ENCODE measurements at places on chromosomes 7 and 10.

- no peak for DNase-seq
Observed at GRCh38 chr7:150799156-150799555, 1.0 kb downstream of the TMEM176B start.

DNA sequence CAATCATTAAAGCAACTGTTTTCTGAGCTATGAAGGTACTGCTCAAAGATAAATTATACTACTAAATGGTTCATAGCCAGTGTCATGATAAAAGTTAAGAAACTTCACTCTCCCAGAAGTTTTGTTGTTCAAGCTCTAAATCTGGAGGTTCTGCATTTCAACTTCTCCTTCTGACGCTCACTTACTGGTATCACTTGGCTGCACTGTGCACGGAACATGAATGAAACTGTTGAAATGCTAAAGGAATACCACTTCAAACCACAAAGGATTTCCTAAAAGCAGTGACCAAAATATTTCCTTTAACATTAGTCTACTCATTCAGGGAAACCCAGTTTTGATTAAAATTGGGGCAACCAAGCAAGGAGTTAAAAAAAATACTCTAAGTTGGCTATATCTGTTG is 93.6 kb downstream of the UBE2H start:
- DNase-seq: no peak

GRCh38 chr7:13442226-13442625 is 547.2 kb downstream of the ETV1 start:
- DNase-seq: no peak

DNA sequence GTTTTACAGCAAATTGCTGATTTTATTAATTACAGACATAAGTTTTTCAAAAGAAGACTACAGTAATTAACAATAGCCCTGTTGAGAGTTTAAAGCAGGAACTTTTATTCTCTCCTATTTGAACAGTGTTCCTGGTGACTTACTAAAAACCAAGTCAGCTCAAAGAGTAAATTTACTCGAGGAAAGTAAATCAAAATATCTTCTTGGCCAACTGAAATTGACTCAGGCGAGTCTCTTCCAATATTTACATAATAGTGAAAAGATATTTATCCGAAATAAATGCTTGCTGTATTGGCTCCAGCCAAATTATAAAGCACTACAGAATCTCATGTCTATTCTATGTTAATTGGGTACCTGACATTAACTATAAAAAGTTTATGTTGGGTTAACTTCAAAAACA is 13.2 kb downstream of the CYTH3 start:
- no peak for DNase-seq

DNA sequence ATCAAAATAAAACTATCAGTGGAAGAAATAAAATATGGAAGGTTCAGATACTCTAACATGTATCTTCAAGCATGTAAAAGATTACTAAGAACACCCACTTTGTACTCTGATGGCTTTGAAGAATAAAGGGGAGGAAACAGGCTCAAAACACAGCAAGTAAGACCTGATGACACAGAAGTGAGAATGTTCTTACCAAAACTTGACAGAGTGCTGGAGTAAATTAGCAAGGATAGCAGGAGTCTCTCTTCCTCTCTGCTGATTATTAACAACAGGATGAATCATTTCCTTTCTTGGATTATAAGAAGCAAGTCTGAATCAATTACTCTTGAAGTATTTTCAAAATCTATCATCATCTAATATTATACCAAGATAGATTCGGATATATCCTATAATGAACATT is 47.5 kb downstream of the GLI3 start:
- DNase-seq: no peak

DNA sequence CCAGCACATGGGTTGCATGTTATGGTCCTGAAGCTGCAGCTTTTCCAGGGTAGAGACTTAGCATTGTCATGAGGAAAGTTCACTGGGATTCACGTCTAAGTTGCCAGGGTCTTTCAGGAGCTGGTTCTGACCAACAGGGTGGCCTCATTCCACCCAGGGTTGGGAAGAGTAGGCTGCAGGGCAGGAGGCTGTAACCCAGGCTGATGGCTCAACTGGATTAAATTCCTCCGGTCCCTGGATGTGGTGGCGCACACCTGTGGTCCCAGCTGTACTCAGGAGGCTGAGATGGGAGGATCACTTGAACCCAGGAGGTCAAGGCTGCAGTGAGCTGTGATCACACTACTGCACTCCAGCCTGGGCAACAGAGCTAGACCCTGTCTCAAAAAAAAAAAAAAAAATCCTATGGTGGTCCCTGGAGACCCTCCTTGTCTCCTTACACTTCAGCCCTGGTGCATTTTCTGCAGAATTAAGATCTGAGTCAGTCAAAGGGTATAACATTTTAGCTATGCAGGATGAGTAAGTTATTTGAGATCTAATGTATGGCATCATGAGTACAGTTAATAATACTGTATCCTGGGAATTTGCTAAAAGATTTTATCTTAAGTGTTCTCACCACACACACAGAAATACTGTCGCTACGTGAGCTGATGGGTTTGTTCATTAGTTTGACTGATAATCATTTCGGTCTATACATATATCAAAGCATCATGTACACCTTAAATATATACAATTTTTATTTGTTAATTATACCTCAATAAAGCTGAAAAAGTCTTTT is 44.0 kb downstream of the ASB13 start:
- DNase-seq: no peak

DNA sequence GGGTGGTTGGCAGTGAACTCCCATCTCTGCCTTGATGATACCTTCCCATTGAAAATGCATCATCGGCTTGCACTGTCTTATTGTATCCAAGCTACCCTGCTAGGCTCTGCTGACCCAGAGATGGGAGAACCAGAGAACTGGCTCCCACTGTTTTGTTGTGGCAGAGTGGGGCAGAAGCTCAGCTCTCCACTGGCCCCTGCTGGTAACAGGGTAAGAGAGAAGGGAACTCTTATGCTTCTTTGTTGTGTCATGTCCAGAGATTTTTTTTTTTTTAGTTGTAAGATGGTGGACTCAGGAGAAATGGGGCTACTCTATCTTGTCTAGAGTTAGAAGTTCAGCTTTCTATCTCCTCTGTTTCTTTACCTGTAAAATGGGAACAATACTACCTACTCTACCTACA is 100.5 kb upstream of the SDK1 start:
- DNase-seq: no peak

GRCh38 chr7:122556873-122557542 is 141.9 kb downstream of the RNF133 start:
- DNase-seq: no peak

GRCh38 chr7:4739528-4739992 is 35.9 kb upstream of the AP5Z1 start:
- DNase-seq: no peak

DNA sequence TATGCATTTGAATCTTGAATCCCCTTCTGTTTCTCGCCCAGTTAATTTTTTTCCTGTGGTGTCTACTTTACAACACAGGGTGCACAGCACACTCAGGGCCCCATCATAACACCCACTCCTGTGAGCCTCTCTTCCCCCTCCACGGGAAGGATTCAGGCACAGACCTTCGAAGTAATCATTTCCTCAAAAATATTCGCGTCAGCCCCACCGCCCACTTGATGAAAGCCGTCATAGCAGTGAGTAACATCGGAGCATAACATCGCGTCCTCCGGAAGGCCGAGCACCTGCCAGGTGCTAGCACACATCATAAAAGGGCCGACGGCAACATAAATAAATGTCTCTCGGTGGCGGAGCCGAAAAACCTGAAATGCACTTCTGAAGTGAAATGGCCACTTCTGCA is 201.7 kb upstream of the ADARB2 start:
- no peak for DNase-seq

DNA sequence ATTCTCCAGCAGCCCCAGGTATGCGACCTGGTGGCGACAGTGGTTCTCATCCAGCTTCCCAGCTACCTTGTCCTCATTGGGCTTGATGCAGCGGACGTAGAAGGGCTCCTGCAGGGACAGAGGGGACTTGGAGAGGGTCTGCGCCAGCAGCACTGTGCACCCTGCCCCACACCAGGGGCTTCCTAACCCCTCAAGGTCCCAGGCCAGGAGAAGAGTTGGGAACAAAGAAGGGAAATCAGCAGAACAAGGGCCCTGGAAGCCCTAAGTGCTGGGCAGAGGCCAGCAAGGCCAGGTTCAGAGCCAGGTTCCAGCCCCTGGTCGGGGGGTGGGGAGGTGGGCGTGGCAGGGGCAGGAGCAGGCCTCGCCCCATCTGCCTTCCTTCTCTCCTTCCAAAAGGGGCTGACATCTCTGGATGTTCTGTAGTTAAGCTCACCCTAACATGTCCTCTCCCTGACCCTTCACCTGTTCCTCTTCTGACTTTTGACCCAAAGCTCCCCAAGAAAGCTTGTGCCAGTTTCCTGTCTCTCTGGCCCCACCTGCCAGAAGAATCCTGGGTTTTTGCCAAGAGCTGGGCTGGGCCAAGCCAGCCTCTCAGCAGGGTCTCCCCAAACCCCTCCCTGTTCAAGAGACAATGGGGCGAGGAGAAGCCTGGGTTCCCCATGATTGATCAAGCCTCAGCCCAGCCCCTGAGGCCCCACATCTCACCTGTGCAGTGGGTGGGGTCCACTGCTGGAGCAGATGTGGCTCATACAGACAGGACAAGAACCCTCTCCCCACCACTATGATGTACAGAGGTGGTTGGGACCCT is 11.9 kb downstream of the MYO1G start:
- no peak for DNase-seq

- no peak for DNase-seq
Observed at GRCh38 chr10:110379831-110380230, 75.1 kb upstream of the SMNDC1 start.

- DNase-seq: no peak
Observed at GRCh38 chr10:117830787-117831212, 215.9 kb downstream of the RAB11FIP2 start.

- no peak for DNase-seq
Observed at GRCh38 chr10:95503526-95503925, 57.6 kb downstream of the SORBS1 start.

DNA sequence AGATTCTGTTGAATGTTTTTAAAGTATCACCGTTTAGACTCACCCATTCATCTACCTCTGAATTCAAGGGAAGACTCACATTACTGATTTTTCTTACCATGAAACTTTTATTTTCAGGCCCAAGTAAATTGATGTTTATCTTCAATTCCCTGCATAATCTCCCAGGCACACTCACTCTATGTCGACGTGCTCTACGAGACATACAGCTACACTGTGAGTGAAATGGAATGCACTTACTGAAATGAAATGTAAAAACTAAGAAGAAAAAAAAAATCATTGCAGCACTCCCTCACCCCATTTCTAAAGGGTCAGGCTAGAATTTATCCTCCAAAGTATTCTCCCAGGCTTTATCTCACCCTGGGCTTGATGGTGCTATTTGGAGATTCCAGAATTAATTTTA is 987.9 kb downstream of the CCSER2 start:
- DNase-seq: no peak

GRCh38 chr7:5282543-5283316 is at the start of gene SLC29A4:
Gene SLC29A4, plus strand, starts transcription at chr7:5282943. Its CDS starts 4,874 bp downstream, at chr7:5287817.
- no peak for DNase-seq

DNA sequence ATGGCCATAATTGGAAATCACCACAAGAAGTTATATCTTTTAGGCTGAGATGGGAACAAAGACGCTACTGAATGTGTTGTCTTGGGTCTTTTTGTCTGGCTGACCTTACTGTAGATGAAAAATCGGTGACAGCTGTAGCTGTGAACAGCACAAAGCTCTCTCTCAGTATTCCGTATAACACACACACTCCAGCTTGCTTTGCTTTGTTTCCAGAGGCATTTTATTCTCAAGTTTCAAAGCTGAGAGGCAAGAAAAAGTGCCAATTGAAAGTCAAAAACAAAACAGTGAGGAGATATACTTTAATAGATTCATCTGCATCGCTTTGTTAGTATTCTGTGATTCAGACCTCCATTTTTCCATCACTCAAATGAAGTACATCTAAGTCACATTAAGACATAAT is 39.6 kb upstream of the CABCOCO1 start:
- DNase-seq: no peak

All from thoracic aorta (tissue), 2 donors.